Fibroblast of skin of left biceps (primary cell): ENCODE measurements at places on chromosomes 2 and 18.

DNA sequence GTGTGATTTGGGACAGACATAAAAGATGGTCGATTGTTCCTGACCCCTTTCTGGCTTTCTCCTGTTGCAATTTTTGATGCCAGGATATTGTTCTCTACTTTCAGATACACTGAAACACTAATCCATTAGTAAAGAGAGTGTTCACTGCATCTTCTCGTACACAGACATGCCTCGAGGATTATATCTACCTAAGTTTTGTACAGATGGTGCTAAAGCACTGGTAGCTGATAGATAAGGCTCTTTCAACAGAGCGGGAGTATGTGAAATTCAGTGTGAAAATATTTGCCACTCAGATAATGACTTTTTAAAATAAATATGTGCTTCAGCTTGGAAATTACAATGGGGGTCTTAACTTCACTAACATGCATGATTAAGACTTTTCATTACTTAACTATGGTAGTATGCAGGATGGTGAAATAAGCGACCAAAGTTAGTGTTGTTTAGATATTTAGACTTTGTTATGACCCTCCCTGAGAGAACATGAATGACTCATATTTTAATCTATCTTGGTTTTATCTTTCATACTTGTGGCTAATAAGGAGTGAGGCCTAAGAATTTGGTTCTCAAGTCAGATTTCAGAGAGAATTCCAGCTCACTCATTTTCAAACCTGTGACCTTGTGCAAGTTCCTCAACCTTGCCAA lies 474.9 kb downstream of the NRXN1 start:
- peak; percentile 42 for DNase-seq

DNA sequence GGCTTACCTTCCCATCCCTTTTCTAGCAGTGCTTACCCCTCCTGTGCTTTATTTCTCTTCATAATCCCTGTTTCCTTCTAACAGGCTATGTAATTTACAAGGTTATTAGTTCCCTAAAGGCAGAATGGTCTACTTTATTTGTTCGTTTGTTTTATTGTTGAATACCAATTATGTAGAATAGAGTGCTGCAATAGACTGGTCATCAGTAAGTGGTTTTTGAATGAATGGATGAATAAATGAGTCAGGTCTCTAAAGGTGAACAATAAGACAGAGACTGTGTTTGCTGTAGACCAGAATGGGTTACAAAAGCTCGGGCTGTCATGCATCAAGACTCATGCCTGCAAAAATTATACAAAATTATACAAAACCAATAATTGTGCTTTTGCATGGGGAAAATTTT lies 332.0 kb downstream of the IRS1 start:
- DNase-seq: no peak

- peak; percentile 44 for DNase-seq
Observed at GRCh38 chr2:182372661-182373060, 54.2 kb downstream of the PDE1A start.

- no peak for DNase-seq
Observed at GRCh38 chr2:55896633-55897032, 26.9 kb downstream of the EFEMP1 start.

DNA sequence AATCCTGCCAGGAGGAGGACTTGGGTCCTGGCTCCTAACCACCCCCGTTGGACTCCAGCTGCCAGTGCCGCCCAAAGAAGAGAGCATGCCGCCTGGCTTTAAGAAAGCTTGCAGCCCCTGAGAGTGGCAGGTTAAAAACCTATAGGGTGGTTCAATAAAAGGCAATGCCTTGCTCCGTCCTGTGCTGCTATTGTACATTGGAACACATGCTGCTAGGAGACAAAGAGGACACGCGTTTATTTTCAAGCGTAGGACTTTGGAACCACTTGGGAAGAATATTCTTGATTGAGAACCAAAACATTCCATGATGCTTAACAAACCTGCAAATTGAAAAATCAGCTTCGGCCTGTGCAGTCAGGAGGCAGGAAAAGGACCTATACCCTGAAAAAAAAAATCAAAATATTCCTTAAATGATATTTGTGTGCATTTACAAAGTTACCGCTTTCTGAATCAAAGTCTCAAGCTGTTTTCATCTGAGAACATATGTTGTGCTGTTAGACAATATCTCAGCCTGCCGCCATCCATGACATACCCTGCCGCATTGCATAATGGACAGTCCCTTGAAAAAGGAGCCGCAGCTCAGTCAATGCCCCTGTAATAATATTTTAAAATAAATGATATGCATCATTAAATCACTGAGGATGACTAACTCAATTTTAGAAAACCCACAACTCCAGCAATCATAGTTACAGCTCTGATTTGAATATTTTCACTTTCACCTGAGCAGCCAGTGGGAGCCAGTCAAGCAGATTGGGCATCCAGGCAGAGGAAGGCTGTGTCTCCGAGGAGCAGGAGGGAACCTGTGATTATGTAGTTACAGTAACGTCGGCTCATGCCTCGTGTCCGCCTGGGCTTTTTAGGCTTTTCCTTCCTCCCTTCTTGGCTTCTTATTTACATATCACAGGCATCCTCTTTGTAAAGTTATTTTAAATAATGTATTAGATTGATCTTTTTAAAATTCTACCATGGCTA lies 805.6 kb upstream of the FANCL start:
- DNase-seq: no peak

- peak; percentile 37 for DNase-seq
Observed at GRCh38 chr18:56200381-56200911, 437.9 kb downstream of the TXNL1 start.
